ENCODE measurements at places on chromosomes 7 and 10.

DNA sequence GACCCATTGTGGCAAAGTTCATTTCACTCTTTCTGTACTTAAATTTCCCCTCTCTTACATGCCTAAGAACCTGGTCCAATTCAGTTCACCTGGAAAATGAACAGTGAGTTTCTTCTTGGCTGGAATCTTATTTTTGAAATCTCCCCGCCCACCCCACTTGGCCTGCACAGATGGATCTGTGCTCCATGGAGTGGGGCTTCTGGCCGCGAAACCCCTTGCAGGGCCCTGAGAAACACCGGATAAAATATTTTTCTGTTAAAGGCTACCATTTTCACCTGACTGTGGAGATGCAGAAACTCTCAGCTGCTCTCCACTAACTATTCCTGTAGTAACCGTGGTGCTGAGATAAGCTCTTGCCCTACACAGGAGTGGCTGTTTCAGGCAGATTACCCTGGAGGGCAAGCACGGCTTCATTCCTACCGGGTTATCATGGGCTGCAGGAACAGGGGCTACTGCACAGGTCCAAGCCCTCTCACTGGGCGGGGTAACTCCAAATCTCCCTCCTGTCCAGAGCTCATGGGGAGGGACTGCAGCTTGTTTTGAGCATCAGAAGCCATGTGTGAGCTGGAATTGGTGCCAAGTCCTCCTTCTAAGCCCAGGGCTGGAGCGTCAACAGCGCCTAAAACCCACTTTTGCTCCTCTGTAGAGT is 118.9 kb downstream of the PRPF18 start:
- DNase-seq: no peak

GRCh38 chr7:123649964-123650363 is 5.7 kb upstream of the LMOD2 start:
- DNase-seq: no peak

DNA sequence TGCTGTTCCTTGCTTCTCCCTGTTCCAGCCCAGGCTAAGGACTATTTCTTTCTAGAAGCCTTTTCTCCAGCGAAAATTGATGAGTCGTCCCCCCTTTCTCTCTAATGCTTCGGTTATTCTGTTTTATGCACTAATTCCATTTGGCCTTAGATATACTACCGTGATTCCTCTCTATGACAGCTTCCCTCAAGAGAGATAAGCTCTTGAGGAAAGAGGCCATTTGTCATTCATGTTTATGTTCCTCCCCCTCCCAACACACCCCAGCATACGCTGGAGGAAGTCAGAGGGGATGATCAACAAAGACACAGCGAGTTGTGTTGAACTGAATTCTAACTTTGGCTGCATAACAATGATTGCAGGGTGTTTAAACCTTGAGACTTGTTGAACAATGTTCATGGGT is 198.8 kb downstream of the BMPER start:
- DNase-seq: no peak

DNA sequence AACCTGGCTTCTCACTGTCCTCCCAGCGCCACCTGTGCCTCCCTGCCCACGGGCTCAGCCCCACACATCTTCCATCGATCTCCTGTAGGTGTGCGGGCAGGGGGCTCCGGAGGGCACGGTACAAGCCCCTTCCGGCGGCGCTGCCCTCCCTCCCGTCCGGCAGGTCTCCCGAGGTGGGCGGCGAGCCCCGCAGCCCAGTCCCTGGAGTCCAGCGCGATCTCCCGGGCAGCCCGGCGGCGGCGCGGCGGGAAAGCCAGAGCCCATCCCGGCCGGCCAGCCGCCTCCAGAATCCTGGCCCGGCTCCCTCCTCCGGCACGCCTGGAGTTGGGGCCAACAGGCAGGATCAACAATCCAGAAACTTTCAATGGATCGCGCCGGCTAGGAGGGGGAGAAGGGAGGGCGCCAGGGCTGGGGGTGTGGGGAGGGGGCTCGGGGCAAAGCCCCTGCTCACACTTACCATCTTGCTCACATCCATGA is 100.1 kb downstream of the HIP1 start:
- peak; percentile 82 for DNase-seq

DNA sequence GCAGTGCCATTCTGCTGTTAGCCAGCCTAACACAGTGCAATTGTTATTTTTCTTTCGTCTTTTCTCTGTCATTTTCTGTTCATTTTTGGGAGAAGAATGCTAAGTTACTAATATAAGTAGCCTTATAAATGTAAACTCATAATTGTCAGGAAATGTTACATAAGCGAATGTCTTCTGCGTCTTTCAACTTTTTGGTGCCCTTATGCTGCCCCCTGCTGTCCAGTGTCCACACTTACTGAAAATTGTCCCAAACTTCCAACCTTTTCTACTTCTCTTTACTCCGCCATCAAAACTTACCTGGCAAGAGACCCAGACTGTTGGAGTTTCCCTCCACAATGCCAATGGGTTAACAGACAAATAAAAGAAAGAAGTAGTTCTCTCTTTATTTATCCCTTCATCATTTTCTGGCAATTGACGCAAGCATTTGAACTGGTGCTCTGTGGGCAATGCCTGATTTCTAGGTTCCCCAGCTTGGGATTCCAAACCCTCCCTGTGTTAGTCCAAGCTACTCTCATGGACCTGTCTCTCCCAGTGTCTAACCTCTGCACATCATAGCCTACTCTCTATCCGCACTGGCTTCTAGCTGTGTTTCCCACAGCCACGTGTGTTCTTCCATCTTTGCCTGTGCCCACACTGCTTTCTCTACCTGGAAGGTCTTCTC is 21.0 kb upstream of the EPC1 start:
- no peak for DNase-seq

- peak; percentile 49 for DNase-seq
Observed at GRCh38 chr7:30977896-30978564, 14.3 kb downstream of the GHRHR start.

DNA sequence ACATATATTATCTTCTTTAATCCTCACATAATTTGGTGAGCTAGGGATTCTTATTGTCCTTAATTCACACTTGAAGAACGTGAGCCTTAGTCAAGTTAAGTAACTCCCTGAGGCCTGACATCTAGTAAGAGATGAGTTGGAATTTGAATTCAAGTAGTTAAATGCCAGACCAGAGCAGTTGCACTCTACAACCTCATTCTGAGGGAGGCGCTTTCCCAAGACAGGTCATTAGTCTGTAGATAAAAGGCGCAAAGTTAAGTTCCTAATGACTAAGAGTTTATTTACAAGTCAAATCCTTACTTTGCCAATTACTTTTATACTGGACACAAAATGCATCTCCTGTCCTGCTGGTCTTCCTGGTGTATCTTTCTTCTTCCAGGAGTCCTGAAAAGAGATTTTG is 3.6 kb upstream of the EXOC6 start:
- DNase-seq: no peak

- no peak for DNase-seq
Observed at GRCh38 chr10:131062621-131063260, 248.8 kb downstream of the TCERG1L start.

DNA sequence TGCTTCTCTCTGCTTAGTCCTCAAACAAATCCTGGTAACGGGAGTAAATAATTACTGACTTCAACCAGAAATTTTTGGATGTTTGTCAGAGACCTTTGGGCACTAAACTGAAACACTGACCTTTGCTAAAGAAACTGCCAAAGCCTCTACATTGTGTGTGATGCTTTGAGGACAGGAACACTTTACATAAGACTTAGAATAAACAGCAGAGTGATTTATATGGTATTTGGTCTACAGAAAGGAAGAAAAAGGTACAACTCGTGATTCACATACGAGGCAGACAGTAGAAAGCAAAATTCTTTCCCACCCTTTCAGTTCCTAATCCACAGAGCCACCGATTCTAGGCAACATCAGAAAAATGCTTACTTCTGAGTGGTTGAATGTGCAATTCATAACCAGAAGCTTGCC is 59.8 kb downstream of the SLC16A12 start:
- no peak for DNase-seq

- DNase-seq: no peak
Observed at GRCh38 chr7:143042159-143042789, 9.9 kb upstream of the OR6V1 start.
